Activated T-cell treated with anti-CD3 and anti-CD28 coated beads for 48 hours (primary cell): ENCODE measurements at places on chromosomes 6 and 20.
A peak's percentile ranks its signal among the peaks of the same experiment; 100 is the strongest.

GRCh38 chr20:46093531-46093930 is 3.8 kb upstream of the NCOA5 start:
- DNase-seq = no peak

DNA sequence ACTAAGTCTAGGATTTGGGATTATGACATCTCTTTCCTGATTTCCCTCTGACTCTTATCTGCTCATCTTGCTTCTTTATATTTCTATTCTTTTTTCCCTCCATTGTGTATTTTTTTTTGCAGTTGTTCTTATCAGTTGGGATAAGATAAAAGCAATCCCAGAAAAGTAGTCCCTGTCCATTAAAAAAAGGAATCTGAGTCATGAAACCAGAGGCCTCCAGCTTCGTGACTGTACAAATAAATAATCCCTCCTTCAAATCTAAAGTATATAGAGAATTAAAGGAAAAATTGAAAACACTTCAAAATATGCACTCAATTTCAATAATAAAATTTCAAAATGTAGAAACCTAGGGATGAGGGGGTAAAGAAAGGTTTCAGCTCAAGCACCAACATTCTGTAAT is 317.8 kb upstream of the NT5E start:
- no peak for DNase-seq

DNA sequence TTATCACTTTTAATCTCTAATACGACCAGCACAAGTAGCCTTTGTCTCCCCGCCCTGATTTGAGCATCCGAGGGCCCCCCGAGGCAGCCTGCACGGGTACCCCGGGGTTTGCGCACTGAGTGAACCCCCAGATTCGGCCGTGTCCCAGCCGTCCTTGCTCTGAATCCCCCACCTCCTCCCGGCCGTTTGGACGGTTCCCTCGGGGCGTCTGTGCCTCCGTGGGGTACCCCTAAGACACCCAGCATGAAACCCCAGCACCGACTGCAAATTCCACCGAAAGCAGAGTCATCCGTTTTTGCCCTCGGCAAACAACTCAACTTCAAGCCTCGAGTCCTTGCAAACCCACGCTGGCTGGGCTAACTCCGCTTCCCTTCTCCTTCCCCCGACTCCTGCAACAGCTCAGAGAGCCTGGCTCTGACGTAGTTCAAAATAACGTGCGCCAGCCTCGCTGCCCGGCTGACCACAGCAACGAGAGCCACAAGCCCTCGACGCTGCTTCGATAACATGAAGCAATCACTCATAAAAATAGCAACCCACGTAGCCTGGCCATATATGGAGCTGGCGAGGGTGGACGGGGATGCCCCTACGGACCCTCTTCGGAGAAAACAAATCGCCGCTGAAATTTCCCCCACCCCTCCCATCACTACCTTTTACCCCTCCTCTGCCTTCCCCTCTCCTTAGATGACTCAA is 764 bp upstream of the SNAP25 start:
- peak; percentile 23 for DNase-seq

- no peak for DNase-seq
Observed at GRCh38 chr6:1841136-1841535, 231.4 kb downstream of the FOXC1 start.

DNA sequence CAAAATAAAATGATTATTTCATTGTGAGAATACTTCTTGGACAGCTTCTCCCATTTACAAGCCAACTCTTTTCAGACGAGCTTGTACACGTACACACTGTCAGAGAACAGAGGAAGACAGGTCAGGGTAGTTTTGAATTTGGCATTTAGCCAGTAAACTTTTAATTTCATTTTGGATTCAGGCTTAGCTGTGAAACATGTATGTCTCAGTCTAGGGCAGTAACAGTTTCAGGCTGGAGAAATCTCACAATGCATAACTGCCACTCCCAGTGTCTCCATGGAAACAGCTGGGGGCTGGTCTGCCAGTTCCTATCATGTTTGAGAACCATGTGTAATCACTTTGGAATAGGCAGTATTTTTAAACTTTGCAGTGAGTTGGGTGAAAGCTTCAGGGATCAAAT is 22.0 kb upstream of the QKI start:
- no peak for DNase-seq

- DNase-seq = no peak
Observed at GRCh38 chr6:87728706-87729105, 26.7 kb upstream of the AKIRIN2 start.
